ENCODE measurements at places on chromosomes 6 and 20.

GRCh38 chr6:110125361-110125760 is 54.1 kb downstream of the WASF1 start:
- DNase-seq, result no peak

GRCh38 chr6:165439928-165440554 is 130.6 kb upstream of the C6orf118 start:
- no peak for DNase-seq

DNA sequence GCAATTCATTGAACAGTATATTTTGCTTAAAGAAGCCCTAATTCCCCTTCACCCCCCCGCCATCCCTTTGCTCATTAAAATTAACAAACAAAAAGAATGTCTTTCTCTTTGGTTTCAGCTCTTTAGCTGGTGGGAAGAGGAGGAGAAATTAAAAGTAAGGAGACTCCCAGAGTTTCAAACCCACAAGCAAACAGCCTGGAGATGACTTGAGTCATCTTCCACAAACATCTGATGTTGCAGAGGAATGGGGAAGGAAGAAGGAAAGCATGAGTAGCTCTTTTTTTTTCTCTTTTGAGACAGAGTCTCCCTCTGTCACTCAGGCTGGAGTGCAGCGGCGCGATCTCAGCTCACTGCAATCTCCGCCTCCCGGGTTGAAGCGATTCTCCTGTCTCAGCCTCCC is 189.6 kb downstream of the ADAT2 start:
- no peak for DNase-seq

DNA sequence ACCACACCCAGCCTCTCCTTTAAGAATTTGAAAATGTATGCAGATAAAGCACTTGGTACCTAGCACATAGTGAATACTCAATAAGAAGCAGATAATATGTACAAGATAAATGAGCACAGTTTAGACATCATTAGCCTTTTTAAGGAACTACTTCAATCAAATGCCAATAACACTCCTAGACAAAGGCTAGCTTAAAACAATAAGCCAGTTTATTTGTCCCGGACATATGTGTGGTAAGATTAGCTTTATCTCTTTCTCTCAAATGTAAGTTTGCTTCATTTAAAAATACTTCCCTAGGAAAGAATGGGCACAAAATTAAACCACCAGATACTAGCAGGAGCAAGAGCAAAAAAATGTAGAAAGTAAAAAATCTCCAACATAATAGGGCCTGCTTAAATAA is 73.8 kb downstream of the MAP3K5 start:
- no peak for DNase-seq

DNA sequence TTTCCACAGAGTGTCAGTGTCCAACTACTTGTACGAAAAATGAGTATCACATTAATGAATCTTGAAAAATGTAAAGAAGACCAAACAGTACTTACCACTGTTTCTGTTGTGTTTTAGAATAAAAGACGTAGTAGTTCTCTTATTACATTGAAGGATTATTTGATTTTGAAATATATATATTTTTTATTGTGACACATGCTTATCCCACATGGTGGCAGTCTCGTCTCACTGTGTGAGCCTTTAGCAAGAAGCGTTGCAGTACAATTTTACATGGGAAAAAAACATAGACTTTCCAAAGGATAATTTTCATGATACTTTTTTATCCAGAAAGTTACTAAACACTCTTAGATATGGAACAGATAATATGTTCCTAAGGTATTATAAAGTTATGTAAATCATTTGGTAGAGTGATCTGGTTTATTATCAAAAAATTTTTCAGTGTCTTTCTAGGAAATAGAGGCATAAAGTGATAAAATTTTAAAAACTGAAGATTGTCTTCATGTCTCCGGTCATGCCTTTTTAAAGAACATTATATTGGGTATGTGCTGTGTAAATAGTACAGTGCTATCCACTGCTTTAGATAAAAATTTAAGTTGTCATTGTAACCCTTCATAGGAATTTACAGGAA is 117.5 kb upstream of the SAMD5 start:
- DNase-seq, result no peak

DNA sequence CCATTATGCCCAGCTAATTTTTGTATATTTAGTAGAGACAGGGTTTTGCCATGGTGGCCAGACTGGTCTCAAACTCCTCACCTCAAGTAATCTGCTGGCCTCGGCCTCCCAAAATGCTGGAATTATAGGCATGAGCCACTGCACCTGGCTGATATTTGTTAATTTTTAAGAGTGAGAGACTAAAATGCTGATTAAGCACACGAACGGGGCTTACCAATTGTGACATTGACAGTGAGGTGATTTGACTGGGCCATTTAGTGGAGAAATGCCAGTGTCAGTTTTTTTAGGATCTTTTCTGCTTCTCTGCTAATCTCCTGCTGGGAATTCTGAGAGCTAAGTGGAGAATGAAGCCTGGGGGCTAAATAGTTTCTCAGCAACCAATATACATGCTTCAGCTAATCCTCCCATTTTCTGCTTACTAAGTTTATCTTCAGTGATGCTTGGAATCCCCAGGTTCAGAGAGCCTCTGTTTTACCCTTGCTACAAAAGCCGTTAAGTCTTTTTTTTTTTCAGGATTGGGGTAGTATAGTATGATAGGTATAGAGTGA is 9.8 kb upstream of the DEFB123 start:
- DNase-seq, result no peak

Data from HS-27A (cell line).